ENCODE measurements at places on chromosomes 12 and 14.
A peak's percentile ranks its signal among the peaks of the same experiment; 100 is the strongest.

DNA sequence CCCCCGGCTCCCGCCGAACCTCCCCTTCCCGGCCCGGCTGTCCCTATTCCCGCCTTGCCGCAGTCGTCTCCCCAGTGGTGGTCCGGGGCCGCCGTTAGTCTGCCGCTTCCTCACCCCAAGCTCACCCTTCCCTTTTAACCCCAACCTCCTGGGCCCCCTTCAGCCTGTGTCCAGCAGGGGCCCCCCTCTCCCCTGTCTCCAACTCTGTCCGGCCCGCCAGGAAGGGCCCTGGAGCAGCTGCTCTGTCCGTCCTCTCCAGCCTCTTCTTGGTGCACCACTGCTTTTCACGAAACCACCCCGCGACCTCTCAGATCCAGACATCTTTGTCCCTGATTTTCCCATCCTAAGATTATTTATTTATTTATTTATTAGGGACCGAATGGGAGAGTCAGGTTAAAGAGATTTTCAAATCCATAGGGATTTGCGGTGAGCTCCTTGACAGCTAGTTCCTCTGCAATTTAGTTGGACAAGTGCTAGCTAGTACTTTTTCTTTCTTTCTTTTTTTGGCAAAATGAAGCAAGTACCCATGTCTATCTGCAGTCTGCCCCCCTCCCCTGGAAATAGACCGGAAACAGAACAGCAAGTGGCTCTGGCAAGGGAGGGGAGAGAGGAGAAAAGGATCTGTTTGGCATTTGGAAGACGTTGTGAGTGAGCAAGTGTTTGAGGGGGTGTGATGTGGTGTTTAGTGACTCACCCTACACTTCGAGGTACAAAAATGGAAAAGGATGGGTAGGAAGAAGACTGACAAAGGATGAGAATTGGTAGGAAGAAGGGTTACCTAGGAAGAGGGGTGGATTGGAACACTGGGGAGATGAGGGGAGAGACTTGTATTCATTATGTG, 632 bp downstream of the UBR7 start:
- DNase-seq: peak; percentile 51

- peak; percentile 83 for DNase-seq
Observed at GRCh38 chr12:110744151-110744571, 1.5 kb upstream of the PPP1CC start.

DNA sequence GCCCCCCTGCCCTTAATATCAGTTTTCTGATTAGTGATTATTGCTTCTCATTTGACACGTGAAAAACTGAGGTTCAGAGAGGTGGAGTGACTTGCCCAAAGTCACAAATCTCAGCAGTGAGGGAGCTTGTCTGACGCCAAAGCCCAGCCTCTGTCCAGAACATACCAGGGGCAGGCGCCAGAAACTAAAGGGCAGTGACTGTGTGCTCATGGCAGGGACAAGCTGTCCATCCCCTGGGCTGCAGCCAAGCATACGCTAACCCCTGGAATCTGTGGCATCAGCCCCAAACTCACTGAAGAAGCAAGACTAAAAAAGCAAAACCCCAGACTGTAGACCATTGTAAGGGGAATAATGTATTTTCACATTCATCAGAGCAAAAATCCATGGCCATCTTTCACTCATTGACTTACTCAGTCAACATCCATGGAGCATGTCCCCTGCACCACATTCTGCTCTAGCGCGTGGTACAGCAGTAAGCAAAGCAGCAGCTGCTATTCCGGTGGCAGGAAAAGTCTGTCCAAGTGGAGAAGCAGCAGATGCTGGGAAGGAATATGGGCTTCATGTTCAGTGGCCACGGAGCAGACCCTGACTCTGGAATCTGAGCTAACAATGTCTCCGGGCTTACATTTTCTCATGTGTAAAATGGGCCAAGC, 1.5 kb upstream of the SERPINA4 start:
- no peak for DNase-seq

DNA sequence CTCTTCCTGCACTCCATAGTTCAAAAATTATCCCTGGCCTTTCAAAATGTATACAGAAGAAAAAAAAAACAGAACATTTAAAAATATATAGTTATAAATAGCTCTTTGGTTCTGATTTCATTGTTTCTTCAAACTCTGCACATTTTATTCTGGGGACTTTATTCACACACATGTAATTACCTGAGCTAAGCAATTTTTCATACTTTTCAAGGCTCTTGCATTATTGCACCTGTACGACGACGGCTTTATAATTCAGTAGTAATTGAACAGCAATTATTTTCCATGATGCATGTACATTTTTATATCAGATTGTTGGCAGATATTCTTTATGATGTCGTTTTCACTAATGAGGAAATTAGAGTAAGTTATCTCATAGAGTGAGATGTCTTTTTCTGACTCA, 13.5 kb upstream of the SLC15A5 start:
- DNase-seq: no peak

DNA sequence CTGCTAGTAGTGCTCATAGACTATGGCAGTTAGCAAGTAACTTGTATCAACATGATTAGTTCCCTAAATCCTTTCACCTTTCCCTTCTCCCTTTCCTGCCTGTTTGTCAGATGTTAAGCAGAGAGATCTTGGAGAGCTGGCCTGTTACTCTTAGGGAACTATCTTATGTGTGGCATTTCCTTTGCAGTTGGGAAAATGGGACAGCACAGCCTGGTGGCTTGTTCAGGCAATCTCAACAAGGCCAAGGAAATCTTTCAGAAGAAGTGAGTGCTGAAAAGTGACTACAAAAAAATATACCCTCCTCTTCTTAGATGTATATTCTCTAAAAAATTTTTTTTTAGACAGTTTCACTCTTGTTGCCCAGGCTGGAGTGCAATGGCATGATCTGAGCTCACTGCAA, 7.4 kb downstream of the PARP2 start:
- DNase-seq: no peak

DNA sequence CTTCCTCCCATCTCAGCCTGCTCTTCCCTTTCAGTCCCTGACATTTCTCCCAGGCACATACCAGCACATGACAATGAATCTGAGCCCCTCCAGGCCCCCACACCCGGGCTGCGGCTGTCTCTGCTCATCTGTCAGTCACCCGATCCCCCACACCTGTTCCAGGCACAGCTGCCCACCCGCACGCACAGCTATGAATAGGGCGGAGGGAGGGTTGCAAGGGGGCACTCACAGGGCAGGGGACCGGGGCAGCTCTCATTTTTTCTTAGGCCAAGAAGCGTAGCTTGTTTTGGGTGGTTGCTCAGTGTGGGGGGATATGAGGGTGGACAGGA, 43.7 kb upstream of the TSPAN9 start:
- DNase-seq: no peak

DNA sequence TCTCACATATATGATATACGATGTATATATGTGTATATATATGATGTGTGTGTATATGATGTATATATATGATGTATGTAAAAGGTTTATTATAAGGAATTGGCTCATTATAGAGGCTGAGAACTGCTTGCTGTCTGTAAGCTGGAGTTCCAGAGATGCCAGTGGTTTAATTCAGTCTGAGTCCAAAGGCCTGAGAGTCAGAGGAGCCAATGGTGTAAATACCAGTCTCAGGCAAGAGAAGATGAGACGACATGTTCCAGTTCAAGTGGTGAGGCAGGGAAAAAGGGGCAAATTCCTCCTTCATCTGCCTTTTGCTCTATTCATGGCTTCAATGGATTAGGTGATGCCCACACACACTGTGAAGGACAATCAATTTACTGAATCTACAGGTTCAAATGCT, 17.1 kb upstream of the STYK1 start:
- DNase-seq: no peak

- DNase-seq: no peak
Observed at GRCh38 chr14:100449225-100449987, 126.3 kb downstream of the SLC25A47 start.

- no peak for DNase-seq
Observed at GRCh38 chr12:28537474-28537873, 347.2 kb downstream of the CCDC91 start.

DNA sequence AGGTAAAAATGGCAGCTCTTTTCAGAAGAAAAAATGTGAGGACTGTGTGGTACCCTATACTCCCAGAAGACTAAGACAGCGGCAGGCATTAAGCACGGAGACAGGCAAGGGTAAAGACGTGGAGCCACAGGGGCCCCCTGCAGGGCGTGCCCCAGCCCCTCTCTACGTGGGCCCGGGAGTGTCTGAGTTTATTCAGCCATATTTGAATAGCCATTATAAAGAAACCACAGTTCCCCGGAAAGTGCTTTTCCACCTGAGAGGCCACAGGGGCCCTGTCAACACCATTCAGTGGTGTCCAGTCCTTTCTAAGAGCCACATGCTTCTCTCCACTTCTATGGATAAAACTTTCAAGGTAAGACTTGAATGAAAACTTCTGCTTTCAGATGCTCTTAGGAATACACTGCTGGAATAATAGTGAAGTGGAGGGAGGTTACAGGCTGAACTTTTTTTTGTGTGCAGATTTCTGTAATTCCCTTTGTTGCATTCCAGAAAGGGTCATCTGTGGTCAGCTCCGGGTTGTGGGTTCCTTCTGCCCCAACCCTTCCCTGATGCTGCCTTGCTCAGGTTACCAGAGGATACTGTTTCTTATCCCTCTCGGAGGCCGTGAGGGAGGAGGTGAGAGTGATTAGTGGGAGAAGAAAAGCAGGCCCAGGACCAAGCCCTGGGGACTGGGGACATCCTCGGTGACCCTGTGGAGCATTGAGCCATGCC, 58.4 kb downstream of the SLC25A47 start:
- DNase-seq: no peak

GRCh38 chr12:52182384-52182783, 9.4 kb downstream of the KRT80 start:
- no peak for DNase-seq

DNA sequence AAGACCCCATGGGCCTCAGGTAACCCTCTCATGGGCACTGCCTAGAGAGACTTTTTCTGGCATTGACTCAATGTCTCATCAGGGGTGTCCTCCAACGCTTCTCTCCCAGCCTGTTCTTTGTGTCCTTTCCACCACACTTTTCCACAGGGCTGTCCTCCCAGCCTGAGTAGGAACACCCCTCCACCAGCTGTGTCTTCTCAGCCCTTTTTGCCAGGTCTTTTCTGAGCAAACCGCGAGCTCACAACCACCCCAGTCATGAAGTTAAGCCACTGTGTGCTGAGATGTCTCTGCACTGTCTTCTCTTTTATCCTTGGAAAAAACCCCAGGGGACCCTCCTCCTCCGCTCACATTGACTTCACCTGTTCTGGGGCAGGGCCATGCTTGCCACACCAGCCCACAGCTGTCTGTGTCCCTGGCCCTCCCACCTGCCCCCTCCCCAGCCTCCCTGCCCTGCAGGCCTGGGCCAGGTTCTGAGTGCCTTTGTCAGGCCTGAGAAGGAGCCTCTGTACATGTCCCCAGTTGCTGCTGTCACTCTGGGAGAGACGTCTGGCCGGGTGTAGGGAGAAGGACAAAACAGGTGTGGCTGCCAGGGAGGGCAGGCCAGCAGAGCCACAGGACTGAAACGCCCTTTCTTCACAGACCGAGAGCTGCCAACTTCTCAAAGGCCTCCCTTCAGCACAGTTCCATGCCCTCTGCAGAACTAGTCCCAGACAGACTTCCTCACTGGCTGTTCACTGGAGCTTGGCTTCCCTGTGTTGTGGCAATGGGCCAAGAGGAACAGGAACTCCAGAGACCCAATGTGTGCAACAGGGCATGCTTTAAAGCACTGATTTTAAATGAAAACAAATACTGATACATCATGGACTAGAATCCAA, 50.5 kb upstream of the PNMA1 start:
- peak; percentile 39 for DNase-seq

DNA sequence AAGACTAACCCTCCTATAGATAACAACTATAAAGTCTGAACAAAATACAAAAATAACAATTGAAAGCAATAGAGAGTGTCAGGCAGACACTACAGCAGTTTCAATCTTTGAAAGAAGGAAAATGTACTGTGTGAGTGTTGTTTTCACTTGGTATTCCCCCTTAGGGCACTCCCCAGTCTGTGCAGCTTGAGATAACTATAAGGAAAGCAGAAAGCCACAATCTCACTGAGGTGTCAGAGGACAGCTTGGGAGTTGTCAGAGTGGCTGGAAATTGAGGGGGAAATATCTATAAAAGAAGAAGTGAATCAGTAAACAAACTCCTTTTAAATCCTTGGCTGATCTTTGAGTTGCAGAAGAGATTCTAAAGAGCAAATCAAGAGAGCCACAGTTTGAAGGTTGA, 364.8 kb downstream of the NELL2 start:
- DNase-seq: no peak

DNA sequence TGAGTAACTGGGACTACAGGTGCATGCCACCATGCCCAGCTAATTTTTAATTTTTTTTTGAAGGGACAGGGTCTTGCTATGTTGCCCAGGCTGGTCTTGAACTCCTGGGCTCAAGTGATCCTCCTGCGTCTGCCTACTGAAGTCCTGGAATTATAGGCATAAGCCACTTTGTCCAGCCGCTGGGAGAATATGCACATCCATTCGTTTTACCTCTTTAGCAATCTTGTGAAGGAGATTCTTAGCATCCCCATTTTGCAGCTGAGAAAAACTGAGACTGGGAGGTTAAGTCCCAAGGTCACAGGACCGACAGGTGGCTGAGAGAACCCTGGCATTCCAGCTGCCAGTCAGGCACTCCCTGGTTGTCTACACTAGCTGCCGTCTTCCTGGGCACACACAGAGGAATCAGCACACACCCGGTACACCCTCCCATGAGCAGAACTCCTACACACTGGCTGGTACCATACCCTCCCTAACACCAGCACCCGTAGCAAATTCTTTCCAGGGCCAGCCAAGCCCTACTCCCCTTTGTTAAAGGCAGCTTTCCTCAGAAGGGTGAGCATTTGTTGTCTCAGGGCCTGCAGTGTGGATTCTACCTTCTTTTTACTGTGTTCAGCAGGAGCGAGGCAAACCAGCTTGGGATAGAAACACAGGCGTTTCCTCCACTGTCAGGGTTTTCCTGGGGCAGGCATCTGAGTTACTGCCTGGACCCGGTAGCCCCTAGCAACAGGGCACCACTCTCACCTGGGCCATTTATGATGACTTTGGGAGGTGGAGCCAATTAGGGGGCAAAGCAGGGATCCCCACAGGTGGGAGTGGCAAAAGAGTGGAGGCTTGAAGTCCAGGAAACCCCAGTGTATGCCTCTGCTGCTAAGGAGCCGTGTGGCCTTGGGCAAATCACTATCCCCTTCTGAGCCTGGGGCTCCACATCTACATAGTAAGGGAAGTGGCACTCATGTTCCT, 70.2 kb downstream of the IRF2BPL start:
- no peak for DNase-seq

DNA sequence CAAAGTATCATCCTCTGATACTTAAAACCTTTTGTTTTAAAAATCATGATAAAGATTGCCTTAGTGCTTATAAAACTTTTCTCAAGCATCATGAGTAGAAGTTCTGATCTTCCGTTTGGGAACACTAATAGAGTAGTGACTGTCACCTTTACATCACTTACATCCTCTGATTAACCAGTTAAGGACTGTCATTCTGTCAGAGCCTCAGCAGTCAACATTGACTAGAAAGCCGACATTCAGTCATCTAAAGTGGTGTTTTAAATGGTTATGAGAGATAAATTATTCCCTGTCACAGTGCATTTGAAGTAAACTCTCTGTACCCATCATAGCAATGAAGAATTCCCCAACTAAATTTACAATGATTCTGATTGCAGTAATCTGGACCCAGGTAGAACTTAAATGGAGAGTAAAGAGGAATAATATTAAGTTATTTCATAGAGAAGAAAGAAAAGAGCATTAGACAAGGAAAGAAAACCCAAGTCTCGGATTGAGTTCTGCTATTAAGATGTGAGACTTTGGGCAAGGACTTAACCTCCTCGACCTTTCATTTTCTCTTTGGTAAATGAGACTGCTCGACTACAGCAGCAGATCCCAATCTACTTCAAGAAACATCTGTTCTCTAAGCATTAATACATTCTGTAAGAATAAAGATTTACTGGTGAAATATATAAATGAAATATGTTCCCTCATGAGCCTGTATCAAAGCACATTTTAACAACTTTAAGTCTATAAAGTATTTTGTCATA, 563.9 kb upstream of the LMO3 start:
- no peak for DNase-seq

GRCh38 chr14:83467811-83468210, 1934.2 kb upstream of the SEL1L start:
- no peak for DNase-seq

All from amygdala (tissue), 56 donors.